ENCODE measurements at places on chromosomes 5 and 9.

DNA sequence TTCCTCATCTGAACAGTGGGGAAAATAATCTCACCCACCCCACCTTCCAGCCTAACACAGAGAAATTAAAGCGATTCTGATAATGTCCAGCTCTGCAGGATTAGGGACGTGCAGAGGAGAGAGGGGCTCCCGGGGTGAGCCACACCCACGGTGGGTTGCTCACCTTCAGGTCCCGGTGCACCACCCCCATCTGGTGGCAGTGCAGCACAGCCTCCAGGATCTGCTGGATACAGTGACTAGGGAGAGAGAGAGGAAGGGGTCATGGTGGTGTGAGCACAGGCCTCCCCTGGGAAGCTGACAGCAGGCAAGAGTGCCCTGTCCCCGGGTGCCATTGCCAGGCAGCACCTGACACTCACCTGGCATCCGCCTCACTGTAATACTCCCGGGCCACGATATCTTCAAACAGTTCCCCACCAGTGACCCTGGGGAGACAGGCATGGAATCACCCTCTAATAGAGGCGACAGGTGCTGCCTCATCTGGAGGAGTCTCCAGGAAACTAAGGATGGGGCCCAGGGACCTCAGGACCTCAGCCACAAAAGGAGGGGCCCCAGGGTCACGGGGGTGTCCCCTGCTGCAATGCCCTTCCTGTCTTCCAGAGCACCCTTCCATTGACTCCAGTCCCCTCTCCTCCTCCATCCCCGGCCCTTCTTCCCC lies 33.0 kb downstream of the CAMK2A start:
- DNase-seq = no peak

- no peak for DNase-seq
These were observed 98.5 kb upstream of the LMX1B start for GRCh38 chr9:126515001-126515872.

DNA sequence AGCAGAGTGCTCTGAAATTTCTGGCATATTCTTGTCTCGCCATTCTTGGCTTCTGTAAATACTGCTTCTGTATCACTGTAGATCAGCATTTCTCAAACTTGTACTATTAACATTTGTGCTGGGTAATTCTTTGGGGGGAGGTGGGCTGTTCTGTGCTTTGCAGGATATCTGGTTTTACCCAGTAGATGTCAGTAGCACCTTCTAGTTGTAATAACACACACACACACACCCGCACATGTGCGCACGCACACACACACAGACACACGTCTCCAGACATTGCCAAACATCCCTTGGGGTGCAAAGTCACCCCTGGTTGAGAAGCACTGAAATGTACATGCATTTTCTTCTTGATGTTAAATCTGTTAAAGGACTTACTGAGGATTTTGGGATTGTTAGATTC lies 304.1 kb downstream of the MAT2B start:
- DNase-seq = no peak

DNA sequence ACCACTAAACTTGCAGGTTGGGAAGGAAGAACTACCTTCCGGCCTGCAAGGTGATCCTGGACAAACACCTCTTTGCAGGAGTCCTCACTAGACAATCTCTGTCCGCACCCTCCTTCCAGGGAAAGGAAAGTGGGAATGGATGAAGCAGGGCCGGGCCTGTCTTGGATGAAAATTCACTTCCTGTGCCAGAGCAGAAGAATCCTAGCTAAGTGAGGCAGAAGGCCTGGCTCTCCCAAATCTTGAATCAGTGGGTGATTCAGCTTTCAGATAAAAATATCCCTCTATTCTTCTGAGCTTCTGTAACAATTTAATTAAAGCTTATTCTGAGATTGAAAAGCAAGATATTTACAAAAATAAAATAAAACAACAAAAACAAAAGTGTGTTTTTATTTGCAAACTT lies 281.9 kb upstream of the TLE4 start:
- no peak for DNase-seq

DNA sequence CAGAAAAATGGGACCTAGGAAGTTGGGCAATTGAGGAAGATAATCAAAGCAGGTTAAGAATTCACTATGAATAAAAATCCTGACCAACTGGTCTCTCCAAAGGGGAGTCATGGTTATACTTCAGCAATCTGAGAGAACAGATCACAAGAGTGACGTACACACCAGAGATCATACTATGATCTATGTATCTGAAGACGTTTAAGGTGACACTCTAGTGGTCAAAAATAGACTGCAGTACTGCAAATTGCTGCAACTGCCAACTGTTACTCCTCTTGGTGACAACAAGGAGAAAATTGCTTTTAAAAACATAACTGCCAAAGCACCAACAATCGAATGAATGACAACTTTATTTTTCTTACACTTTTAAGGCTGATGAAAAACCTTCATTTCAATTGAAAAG lies 4.9 kb downstream of the AK6 start:
- DNase-seq = no peak

DNA sequence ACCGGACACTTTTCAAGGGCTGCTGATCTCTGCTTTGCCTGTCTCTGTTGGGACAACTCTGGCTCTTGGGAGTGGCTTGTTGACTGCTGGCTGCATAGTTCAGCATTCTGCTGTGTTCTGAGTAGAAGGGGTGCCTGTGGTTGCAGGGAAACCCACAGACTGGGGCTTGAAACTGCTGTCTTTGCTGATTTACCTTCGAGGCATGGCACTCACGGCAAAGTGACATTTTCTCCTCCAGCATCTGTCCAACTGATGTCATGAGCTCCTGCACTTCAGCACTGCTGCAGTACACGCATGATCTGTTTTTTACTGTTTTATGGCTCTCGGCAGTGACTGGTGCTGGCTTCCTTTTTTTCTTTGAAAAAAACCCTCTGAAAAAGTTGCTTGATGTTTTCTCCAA lies 69.2 kb downstream of the SPATA31D1 start:
- DNase-seq = no peak

DNA sequence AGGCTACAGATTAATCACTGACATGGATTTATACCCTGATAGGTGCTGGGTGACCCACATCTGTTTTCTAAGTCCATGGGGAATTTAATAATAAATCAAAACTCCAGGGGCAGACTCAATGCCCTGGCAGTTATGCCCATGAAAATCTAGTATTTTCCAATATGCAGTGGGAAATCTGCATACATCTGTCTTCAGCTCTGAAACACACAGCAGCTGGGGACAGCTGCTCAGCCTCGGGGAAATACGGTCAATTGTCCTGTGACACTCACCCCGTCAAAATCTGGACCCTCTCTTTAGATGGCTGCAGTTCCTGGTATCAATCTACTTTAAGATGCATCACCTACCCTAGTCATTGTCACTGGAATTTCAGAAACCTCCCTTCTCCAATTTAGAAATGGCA lies 12.7 kb upstream of the C1QTNF3 start:
- no peak for DNase-seq

DNA sequence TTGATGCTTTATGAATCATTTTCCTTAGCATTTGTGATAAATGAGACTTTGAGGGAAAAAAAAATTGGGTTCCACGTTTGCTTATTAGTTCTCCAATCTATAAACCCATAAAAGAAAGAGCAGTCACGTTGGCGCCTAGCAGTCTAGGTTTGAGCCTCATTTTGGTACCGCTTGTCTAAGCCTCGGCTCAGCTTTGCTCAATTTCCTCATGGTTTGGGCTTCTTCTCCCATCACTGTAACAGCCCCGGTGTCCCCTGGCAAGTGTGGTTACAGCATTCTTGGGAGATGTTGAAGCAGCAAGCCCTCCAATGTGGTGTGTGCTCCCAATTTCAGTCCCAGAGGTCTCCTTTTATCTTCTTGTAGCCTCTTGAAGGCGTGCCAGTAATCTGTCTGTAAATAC lies 578.4 kb downstream of the CDK5RAP2 start:
- no peak for DNase-seq

DNA sequence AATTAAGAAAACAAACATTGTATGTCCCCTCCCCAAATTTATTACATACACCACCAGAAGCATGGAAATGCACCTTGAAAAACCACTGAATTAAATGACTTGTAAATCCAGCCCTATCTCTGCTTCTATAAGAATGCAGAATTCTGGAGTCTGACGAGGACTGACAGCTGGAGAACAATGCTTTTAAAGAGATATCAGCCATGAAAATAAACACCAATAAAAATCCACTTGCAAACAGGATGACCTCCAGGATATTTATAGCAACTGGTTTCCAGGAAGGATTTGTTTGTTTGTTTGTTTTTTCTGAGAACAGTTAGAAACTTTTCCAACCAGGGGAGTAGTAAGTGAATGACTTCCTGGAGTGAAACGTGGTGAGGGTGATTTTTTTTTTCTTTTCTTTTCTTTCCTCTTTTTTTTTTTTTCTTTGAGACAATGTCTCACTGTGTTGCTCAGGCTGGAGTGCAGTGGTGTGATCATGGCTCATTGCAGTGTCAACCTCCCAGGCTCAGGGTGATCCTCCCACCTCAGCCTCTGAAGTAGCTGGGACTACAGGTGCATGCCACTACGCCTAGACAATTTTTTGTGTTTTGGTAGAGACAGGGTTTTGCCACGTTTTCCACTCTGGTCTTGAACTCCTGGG lies 38.7 kb upstream of the SLC36A1 start:
- DNase-seq = no peak

GRCh38 chr9:99222416-99223270 lies 561 bp downstream of the SEC61B start:
- DNase-seq = no peak

GRCh38 chr9:129068990-129069861 lies 11.7 kb upstream of the DOLPP1 start:
- peak; percentile 57 for DNase-seq

DNA sequence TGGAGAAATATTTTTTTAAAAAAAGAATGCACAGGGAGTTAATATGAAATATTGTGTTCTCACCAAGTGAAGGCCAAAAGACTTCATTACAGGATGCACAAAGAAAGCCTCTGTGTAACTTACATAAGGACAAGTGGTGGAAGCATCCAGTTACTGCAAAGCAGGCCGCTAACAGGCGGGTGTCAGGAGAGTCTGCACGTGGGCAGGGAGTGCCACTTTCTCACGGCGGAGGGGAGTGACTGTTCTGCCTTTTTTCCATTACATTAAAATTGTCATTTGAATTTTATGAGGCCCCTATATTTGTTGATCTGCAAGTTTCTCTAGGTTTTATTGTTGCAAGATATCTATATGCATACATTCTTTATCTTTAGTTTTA lies 28.1 kb upstream of the SPATA31E1 start:
- DNase-seq = no peak

DNA sequence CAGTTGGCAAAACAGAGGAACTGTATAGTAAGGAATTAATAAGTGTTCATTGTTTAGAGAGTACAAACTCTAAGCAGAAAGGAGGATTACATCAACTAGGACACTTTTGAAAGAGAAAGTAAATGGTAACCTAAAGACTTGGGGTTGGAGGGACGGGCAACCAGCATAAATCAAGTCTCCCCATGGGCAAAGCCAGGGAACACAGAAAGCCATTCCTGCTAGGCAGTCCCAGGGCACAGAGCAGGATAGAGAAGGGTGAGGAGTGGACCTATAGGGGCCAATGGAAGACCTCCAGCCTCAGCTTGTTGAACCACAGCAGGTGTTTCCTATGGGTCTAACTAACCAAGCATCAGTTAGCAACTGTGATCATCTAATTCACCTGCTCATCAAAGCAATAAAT lies 9.2 kb upstream of the ERAP1 start:
- no peak for DNase-seq

- DNase-seq = no peak
These were observed 118.1 kb downstream of the SIL1 start for GRCh38 chr5:139079991-139080610.

All from activated naive CD4-positive, alpha-beta T cell (primary cell).